ENCODE measurements at places on chromosomes 7 and 10.

DNA sequence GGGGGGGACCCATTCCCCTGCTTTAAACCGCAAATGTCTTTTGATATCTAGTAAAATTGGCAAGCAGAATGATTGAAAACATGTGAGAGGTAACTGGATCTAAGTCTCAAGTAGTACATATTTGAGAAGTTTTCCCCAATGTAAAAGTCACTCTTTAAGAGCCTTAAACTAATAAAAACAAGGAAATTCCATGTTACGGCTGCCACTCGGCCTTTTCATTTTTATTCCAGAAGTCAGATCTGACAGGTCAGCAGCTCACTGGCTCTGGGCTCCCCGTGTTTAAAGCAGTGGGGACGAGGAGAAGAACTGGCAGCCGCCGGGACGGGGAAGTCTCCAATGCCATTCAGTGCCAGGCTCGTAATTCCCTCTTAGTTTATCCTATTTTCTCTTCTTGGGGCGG is 80.7 kb downstream of the CUX1 start:
- DNase-seq, result no peak

GRCh38 chr7:81641873-81642272 is 128.0 kb downstream of the HGF start:
- no peak for DNase-seq

- no peak for DNase-seq
These were observed 82.6 kb upstream of the PRKG1 start for GRCh38 chr10:50991456-50992355.

- no peak for DNase-seq
These were observed 3.3 kb downstream of the HILPDA start for GRCh38 chr7:128458956-128459355.

- no peak for DNase-seq
These were observed 34.6 kb upstream of the AP5Z1 start for GRCh38 chr7:4740796-4741195.

DNA sequence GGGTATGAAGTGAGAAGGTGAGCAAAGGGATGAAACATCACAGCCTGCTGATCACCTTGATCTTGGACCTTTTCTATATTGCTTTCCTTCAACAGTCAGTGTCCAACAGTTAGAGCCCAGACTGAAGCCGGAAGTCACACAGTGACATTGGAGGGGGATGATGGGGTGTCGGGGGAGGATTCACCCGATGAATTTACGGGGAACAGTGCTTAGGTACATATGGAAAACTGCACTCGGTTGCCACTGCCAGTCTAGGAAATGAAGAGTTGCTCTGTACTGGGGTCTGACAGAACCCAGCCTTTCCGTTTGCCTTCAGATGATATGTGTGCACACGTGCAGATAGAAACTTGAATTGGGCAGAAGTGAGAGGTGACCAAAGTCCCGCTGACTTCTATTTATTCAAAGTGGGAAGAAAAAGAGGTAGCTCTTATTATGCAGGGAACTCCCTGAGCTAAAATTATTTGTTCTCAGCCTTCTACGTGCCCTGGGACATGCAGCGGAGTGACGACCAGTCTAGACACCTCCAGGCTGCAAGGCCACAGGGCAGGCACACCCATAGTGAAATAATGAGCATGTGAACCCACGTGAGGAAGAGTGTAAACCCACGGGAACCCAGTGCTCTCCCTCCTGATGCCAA is 107.2 kb upstream of the INHBA start:
- DNase-seq, result no peak

DNA sequence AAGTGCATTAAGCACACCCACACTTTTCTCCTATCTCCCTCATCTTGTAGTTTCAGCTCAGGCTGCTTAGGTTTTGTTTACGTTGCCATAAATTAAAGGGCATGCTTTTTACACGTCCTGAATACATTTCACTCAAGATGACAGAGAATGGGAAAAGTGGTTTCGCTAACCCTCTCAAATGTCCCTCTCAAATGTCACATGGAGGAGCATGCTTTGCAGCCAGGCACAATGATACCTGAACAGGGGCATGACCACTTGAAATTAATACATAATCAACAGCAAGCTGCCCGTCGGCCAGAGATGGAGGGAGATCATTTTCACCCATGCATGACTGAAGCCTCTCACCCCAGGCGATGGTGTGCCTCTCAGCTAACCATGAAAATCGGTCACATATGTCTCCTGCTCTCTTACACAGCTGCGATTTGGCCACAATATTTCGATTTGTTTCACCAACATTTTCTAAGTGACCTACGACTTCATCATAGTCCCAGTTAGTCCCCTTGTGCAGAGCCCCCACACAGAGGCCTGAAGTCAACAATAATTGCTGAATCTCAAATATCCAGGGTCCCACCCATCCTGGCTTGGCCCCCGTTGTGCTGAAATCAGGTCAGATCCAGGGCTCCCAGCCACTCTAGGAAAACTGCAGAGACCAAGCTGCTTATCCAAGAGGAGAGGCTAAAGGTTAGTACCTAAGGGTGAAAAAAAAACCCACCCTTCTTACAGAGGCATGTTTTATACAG is 373.9 kb upstream of the NFE2L3 start:
- no peak for DNase-seq

DNA sequence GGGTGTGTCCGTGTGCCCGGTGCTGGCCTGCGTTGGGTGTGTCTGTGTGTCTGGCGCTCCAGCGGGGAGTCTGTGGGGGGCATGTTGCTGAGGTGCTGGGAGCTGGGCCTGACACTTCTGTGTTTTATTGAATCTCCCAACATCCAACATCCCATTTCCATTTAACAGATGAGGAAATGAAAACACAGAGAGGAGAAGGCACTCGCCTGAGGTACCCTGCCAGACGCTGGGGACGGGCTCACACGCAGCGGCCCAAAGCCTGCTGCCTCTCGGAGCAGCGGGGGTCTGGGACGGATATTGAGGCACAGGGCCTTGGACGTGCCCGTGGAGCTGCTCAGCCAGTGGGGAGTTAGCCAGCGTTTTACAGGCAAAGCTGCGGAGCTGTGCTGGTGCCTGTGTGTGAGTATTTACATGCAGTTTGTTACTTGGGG is 133.9 kb downstream of the DNAJB6 start:
- no peak for DNase-seq

GRCh38 chr7:92695308-92696261 is 105.4 kb upstream of the FAM133B start:
- no peak for DNase-seq

GRCh38 chr10:78688901-78689583 is 379.7 kb upstream of the ZMIZ1 start:
- DNase-seq, result no peak

- no peak for DNase-seq
These were observed 43.0 kb upstream of the NMT2 start for GRCh38 chr10:15211464-15211979.

- DNase-seq, result no peak
These were observed 79.9 kb upstream of the AGR3 start for GRCh38 chr7:16961641-16962040.

DNA sequence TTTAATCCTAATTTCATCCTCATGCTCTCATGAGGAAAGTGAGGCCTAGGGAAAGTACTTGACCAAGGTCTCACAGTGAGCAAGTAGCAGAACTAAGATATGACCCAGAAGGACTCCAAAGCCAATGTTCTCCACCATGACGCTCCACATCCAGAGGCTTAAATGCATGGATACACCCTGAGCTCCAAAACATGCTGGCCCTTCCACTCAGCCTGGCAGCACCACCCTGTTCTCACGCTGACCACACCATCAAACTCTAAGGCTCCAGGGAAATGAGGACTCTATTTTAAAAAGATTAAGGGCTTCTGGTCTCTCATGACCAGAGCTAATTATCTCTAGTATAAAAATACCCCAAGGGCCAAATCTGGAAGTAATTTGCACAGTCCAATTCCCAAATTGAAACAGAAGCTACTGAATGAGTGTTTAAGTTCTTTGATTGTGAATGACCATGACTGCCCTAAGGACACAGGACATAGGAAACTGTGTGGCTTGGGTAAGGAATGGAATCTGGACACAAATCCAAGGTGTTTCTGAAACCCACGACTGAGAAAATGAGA is 71.1 kb upstream of the ABLIM1 start:
- no peak for DNase-seq

DNA sequence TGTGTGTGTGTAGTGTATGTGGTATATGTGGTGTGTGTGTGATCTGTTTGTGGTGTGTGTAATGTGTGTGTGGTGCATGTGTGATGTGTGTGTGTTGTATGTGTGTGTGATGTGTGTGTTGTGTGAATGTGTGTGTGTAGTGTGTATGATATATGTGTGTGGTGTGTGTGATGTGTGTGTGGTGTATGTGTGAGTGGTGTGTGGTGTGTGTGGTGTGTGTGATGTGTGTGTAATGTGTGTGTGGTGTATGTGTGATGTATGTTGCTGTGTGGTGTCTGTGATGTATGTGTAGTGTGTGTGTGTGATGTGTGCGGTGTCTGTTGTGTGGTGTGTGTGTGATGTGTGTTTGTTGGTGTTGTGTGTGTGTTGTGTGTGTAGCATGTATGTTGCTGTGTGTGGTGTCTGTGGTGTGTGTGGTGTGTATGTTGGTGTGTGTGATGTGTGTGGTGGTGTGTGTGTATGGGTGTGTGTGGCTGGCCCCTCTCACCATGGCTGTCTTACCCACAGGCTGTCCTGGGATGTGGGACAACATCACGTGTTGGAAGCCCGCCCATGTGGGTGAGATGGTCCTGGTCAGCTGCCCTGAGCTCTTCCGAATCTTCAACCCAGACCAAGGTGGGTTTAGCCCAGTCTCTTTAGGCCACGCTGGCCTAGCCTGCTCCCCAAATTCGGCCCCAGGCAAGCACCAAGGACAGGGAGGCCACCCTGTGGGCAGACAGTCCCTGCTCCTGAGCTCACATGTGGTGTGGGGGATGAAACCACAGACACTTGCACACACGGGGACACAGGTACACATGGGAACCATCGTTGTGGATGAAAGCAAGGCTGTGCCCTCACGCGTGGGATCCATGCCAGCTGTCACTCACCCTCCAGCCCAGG is 25.6 kb downstream of the ADCYAP1R1 start:
- DNase-seq, result no peak

DNA sequence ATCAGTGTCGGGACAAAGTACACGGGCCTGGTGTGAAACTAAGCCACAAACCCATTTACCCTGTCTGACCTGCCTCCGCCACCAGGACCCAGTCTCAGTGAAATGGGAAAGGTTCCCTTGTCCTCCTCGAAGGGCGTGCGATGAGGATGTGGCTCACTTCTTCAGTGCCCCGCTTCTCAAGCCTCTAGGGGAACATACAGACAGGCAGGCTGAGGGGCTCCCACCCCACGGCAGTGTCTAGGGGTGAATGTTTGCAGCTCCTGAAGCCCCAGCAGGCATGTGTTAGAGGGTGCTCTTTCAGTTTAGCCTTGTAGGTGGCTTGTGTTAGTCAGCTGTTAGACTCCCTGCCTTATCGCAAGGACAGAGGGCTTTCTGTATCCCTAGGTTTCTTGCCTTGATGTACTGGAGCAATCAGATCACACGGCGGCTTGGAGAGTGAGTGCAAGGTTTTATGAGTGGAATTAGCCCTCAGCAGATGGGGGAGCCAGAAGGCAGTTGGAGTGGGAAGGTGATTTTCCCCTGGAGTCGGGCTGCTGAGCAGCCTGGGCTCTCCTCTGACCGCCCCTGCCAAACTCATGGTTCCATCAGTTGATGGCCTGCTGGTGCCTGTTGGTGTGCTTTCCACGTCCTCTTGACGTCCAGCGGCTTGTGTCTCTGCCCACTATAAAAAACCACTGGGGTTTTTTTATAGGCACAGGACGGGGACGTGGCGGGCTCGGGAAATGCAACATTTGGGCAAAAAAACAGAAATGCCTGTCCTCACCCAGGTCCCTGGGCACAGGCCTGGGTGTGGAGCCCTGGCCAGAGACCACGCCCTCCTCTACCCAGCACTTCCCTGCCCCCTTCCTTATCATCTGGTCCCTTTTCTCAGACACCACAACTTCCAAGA is 759 bp downstream of the NUDT1 start:
- no peak for DNase-seq

- no peak for DNase-seq
These were observed 54.4 kb downstream of the TFPI2 start for GRCh38 chr7:93836116-93836515.

- DNase-seq, result no peak
These were observed 25.1 kb upstream of the DNAJB12 start for GRCh38 chr10:72379776-72380175.

DNA sequence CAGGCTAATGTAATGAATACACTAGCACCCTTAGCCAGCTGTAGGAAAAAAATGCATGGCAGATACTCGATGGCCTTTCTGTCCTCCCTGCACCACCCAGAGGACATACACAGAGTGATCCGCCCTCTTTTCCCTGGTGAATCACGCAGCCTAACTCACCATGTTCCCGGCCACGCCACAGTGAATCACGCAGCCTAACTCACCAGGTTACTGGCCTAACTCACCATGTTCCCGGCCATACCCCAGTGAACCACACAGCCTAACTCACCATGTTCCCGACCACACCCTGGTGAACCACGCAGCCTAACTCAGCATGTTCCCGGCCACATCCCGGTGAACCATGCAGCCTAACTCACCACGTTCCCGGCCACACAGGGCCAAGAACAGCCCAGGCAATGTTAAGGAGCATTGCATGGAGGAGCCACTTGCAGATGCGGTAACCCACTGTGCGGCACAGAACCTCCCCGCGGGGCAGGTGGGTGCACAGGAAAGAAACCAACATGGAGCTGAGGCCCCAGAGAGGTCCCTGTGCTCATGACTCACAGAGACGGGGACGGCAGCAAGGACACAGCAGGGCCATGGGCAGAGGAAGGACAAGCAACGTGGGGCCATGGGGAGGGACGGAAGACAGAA is 508.5 kb downstream of the DNAJB6 start:
- DNase-seq, result no peak

Data from stimulated activated CD8-positive, alpha-beta memory T cell treated with anti-CD3 and anti-CD28 coated beads, Interleukin-4, amount 100 ng/mL, for 1 hour (primary cell).